ENCODE measurements at places on chromosomes 7 and 10.

DNA sequence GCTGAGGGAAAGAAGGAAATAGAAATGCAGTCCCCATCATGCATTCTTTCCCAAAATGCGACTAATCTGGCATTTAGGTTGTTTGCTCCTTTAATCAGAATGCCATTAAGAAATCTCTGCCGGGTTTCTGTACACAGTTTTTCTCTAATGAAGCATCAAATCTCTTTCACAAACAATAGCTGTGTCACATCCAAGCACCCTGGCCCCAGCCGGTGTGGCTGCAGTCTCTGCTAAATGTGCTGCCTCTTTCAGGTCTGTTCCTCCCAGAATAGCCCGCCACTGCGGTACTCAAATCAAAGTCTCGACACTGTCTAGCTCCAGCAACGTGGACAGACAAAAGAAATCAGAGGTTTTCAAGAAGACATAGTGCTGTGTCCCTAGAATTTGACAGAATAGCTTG, 343.8 kb downstream of the KCNMA1 start:
- no peak for DNase-seq

DNA sequence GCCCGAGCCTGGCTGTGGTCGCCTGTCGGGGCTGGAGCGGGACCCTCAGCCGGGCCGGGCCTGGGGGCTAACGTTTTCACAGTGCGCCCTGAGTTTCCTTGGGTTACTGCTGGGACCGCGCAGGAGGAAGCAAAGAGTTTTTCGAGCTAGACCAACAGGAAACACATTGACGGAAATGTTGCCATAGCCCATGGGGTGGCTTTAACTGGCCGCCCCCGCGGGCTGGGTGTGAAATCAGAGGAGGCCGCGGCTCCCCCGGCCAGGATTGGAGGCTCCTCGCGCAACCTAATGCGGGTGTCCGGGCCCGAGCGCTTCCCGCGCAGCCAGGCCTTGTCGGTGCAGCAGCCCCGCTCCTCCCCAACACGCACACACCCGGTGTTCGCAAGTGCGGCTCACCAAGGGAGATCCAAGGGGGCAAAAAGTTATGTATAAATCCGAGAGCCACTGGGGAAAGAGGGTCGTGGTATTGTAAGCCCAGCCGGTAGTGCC, 1.9 kb downstream of the HHEX start:
- DNase-seq, result no peak

- DNase-seq, result no peak
Observed at GRCh38 chr7:75655536-75655935, 83.2 kb downstream of the HIP1 start.

- no peak for DNase-seq
Observed at GRCh38 chr7:73623798-73624668, at the start of gene MLXIPL. Gene MLXIPL (minus strand): TSS chr7:73624522. CDS start chr7:73624492, 30 bp downstream.

DNA sequence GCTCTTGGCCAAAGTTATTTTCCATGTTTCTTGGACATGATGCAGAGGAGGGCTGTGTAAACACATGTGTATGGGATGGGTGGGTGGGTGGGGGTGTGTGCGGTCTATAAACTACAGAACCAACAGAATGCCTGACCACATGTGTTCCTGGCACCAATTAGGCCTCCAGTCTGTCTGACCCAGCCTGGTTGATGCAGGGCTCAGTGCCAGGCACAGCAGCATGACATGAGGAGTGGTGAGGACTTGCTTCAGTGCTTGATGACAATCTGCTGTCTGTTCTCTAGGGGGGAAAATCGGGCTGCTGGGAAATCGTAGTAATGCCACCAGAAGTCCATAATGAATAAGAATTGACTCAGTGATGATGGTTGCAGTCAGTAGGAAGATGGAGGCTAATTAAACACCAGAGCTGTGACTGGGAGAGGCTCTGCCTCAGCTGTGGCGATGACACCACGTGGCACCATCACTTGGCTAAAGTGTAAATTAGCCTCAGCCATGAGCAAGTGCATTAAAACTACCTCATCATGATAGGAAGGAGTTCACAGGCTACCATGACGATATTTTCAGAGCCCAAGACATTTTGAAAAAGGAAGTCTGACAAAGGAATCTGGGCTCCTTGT, 260.1 kb upstream of the PODXL start:
- DNase-seq, result no peak

DNA sequence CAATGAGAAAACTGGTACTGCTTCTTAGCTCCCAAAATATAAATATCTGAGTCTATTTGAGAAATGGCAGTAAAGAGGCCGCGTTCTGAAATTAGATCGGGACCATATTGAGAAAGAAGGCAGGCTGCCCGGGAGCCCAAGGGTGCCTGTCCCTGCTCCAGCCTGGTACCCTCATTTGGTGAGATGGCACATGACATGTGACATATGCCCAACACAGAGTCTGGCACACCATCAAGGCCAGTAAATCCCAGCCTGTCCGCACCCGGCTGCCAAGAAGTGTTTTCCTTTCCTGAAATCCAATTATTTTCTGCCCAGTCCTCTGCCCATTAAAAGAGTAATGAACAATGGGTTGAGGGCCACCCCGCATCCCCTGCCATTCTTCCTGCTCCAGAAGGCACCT, 66.4 kb downstream of the CDH23 start:
- DNase-seq, result peak; percentile 14

DNA sequence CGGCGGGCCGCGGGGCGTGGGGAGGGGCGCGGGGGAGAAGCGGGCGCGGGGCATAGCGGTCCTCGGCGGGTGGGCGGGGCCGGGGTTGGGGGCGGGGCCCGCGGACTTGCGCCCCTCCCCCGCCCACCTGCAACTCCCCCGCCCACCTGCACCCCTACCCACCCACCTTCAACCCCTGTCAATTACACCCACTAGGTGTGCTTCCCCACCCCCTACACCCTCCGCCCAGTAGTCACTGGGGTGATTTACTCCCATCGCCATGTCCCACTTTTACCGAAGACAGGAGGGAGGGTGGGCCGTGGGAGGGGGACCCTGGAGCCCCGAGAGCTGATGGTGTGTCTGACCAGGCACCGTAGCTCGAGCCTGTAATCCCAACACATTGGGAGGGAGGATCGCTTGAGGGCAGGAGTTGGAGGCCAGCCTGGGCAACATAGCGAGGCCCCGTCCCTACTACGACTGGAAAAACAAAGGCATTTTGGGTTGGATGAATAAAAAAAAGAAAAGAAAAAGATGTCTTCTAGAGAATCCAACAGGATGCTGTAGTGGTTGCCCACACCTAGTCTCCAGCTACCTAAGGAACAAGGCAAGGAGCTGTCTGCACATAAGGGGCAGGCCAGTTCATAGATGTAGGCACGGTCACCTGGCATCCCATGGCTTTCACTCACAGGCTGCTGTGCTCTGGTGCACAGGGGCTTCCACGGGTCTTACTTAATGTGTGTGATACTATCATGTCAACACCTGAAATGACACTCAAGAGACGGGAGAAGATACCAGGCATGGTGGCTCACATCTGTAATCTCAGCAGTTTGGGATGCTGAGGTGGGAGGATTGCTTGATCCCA, 761 bp downstream of the KCTD7 start:
- no peak for DNase-seq

DNA sequence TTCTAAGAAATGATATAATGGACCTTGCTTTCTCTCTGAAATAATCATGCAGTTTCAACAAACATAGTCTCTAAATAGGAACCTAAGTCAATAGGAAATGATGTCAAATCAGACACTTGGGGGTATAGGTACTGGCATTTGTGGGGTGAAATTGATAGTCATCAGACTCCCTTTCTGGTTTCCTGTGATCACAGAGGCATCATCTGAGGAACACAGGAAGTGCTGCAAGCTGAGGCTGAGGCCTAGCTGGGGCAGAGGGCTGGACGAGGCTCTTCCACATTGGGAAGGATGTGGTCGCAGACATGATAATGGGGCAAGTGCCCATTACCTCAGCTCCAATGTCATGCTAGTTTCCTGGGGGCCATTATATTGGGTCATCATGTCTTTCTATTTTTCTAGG, 33.5 kb upstream of the TARP start:
- no peak for DNase-seq

GRCh38 chr7:79142706-79143105, 310.8 kb downstream of the MAGI2 start:
- DNase-seq, result no peak

DNA sequence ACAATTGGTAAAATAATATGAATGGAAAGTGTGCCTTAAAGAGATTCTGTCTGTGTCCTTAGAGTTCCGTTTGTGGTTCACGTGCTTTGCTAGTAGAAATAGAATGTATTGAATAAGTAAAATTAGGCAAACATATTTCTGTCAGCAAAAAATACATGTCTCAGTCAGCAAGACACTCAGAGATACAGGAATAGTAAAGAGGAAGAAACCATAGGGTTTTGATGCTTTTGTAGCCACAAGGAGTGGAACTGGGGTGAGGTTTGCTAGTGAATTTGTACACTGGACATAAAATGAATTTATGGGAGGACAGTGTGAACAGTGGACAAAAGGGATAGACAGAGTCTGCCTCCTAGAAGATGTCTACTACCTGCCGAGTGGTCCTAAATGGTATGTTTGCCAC, 289.2 kb upstream of the NRP1 start:
- no peak for DNase-seq

GRCh38 chr7:54996391-54996790, 22.4 kb upstream of the EGFR start:
- DNase-seq, result no peak

GRCh38 chr7:10463701-10464100, 510.0 kb upstream of the PHF14 start:
- DNase-seq, result no peak

GRCh38 chr10:5855979-5856700, 33.6 kb downstream of the ANKRD16 start:
- no peak for DNase-seq

DNA sequence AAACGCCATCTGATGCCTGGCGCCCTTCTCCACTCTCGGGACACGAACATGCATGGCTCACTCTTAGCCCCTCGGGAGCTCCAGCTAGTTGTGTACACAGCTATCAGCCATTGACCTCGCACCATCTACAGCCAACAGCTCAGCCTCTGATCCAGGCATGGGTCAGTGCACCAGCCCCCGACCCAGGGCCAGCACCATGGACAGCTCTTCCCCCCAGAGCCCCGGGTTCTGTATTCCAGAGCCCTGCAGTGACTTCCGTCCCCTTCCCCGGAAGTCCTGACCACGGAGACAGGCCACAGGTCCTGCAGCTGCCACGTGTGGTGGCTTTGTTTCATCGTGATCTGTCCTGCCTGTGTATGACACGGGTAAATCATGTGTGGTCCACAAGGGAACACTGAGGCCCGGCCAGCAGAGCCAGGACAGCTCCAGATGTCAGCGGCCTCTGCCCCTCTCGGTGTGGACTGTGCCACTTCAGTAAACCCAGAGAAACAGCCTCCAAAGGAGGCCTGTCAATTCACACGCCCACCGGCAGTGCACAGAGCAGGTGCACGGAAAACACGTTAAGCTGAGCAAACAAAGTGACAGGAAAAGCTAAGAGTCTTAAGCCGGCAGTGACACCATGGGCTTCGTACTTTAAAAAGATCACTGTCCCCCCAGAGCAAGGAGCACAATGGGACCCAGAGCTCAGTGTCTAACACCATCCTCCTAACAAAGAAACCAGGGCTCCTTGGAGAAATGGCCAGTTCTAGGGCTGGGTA, 13.0 kb downstream of the STK32C start:
- DNase-seq, result no peak

GRCh38 chr7:40499718-40500117, 364.9 kb downstream of the SUGCT start:
- DNase-seq, result no peak

DNA sequence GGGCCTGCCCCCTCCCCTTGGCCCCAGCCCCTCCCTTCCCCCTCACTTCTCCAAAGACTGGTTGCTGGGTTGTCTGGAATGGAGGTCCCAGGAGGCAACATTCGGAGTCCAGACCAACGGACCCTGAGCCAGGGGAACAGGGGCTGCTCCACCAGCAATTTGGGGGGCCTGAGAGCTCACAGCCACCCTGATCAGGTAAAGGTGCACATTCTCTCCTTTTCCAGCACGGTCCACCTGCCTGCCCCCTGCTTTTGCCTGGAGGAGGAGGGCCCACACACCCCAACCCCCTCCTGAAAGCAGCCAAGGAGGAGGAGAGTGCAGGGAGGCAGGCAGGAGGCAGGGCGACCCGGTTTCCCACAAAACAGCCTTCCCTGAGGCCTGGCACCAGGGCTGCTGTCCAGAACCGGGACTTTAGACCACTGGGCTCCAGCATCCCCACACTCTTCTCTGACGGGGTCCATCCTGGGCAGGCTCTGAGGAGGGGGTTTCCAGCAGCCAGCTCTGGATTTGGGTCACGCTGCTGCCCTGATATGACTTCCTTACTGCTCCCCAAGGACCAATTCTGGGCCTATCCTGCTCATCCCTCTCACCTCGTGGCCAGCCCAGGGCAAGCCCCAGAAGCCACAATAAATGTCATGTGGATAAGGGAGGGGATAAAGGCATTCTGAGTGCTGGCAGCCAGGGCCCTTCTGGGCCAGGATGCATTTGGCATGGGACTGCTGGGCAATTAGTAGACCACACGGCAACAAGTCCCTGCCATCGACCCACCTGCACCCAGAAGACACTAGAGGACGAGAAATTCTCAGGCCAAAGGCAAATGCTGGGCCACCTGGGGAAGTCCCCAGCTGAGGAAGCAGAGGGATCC, 1.1 kb upstream of the CAMK2B start:
- DNase-seq, result no peak

DNA sequence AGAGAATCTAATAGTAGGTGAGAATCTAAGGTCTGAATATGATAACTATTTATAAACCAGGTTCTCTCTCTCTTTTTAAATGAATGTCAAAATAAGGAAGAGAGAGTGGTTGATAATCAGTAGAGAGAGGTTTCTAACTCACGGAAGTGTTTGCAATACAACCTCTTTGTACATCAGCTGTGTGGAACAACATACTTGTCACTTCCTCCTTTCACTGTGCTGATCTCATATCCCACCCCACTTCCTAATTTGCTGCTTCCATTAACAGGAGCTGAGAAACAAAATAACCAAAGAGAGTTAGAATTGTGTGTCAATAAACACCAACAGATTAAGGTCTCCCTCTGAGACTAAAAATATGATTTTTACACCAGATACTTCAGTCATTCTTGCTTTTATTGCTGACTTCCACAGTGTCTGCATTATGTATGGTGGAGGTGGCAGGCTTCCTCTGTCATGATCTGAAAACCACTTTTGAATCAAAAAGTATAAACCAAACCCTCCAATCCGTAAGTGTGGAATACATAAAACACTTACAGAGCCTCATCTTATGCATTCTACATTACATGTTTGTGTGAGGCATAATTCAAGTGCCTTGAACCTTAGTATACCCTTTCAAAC, 25.0 kb downstream of the CACUL1 start:
- DNase-seq, result no peak

GRCh38 chr7:9709216-9709615, 1264.5 kb upstream of the PHF14 start:
- no peak for DNase-seq
